ENCODE measurements at places on chromosomes 16 and 17.
A peak's percentile ranks its signal among the peaks of the same experiment; 100 is the strongest.

DNA sequence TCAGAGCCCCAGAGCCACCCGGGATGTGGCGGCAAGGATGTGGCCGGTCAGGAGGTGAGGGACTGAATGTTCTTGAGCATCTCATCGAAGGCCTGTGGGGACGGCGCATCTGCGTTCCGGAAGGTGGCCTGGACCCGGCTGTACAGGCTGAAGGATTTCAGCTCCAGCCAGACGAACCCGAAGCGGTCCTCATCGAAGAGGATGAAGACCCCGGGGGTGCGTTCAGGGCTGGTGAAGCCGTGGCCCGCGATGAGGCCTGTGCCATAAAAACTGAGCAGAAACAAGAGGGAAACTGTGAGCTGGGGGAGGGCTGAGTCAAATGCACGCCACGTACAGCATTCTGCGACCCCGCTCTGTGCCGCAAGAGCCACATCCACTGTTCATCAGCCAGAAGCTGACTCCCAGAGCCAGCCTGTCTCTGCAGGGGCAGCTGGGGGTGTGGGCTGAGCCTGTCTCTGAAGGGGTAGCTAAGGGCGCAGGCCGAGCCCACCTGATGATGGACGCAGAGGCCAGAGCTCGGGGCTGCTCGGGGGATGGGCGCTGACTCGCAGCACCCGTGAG lies 14.1 kb upstream of the C16orf95 start:
- DNase-seq: no peak

DNA sequence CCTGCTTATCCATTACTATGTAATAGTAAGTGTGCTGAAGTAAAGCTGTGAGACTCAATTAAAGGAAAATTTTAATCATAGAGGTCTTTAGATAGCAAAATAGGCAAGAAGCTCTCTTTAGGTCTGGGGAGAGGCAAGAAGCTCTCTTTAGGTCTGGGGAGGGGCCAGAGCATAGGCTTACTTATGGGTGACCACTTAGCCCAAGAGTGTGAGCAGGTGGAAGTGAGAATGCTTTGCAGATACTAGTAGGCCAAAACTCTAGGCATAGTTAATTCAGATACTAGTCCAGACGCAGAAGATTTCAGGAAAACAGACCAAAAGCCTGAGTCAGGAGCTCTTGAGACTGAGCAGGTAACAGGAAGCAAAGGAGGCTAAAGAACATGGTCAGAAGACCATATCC lies 49.6 kb downstream of the GLG1 start:
- no peak for DNase-seq

GRCh38 chr17:12898110-12898509 lies 108.8 kb downstream of the ARHGAP44 start:
- no peak for DNase-seq

DNA sequence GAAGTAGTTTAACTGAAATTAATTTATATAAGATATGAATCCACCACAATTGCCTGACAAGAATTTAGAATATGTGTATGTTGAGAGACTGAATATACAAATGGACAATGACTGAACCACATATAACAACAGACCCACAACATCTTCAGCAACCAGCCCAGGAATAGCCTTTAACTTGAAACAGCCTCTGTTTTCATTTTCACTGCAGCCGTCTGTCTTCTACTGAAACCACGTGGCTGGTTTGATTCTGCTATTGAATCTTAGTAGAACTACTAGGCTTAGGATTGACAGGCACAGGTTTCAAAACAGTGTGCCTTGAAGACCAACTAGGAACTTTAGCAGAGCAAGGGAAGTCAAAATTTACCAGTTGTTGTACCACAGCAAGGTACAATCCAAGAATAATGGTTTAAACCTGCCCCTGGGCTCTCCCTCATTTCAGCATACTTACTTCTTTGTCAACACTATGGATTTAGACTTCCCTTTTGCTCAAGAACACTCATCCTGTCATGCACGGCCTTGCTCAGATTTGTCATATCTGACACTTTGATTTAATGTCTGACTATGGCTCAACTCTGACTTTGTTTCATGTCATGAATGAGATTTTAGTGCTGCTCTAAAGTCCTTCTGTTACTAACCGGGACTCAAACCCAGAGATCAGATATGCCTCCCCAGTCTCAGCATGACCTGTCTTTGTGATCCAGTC lies 355.0 kb downstream of the KIF2B start:
- no peak for DNase-seq

DNA sequence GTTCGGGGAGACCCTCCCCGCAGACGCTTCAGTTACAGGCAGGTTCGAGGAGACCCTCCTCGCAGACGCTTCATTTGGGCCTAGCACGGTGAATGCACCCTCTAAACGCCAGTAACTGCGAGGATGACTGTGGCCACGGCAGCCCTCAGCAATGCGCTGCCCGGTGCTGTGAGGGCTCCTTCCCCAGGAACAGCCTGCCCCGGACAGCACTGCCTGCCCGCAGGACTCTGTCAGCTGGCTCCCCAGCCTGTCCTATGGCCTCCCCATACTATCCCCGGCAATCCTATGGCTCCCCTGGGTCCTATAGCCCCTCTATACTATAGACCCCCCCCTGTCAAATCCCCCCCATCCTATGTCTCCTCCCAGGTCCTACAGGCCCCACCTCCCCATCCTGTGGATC lies 238.9 kb downstream of the RBFOX3 start:
- DNase-seq: no peak

DNA sequence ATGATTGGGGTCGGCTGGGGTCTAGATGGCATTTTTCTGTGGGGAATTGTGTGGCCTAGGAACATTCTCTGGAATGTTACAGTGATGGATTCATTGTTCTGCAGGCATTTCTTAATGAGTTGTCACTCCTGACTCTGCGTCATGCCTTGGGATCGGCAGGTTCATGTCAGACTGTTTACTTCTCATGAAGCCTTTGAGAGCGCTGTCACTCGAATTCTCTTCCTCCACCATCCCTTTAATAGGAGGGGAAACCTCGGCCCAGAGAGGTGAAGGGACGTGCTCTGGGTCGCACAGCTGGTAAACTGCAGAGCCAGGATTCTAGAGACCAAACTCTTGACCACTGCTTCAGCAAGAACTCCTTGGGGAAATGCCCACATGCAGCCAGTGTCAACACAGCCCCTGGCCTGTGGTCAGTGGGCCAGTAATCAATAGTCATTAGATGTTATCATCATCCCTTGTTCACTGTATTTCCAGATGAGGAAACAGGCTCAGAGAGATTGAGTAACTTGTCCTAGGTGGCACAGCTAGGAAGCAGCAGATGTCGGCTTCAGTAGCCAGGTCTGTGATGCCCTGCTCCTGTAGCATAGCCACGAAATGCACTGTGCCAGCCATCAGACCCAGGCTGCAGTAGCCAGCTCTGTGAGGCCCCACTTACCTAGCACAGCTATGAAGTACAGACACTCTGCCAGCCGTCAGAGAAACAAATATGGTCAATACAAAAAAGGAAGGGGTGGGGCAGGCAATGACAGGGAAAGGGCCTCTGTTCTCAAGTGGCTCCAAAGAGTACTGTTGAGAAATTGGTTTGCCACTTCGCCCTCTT lies 259.0 kb downstream of the CPPED1 start:
- DNase-seq: no peak

- DNase-seq: no peak
Measured at GRCh38 chr17:39757931-39758873, 20.5 kb downstream of the GRB7 start.

DNA sequence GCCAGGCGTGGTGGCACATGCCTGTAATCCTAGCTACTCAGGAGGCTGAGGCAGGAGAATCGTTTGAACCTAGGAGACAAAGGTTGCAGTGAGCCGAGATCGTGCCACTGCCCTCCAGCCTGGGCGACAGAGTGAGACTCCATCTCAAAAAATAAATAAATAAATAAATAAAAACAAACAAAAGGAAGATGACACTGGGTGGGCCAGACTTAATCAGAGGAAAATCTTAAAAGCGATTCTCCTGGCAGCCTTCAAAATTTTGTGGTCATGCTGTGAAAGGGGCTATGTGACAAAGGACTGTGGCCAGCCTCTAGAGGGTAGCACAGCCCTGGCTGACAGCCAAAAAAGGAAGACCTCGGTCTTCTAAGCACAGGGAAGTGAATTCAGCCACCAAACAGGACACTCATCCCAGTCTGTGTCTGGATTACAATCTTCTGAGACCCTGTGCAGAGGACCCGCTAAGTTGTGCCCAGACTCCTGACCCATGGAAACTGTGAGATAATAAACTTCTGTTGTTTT lies 391.1 kb downstream of the CNTNAP4 start:
- DNase-seq: peak; percentile 1

DNA sequence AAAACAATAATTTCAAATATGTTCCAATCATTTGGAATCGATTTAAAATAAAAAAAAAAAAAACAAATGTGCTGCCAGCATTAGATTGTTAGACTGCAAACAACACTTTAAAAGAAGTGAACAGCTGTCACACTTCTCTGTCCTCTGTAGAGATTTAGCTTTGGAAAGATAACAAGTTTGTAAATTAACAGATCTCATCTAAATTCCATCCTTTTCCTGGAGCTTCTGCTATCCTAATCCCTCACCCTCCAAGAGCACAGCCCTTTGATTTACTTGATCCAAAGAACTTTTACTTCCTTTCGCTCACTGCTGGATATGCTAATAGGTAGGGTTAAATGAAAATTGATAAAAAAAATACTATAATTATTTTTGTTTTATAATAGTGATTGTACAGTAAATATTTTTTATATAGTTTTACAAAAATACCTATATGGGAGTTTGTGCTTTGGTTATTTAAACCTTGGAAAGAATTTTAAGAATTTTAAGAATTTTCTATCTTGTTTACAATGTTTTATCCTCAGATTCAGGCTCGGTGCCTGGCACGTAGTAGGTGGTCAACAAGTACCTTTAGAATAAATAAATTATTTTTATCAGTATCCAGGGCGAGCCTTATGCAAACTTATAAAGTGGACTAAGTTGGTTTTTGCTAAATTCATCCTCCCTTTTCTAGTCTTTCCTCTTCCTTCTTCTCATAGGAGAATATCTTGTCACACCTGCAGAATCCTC lies 21.6 kb downstream of the MAP2K6 start:
- no peak for DNase-seq

DNA sequence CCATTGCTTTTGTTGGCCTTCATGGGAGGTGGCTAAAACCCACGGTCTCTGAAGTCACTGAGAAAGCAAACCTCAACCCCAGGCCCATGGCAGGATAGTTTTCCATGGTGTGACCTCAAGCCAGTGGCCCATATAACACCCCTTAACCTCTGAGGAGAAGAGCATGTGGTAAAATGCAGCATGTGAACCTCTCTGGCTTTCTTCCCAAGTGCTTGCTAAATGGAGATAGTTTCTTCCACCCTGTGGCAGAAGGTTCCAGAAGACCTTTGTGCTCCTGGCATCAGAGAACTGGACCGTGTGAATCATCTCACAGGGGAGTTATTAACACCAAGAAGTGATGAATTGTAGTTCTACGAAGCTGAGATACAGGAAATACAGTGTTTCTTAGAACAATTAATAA lies 47.3 kb downstream of the MYOCD start:
- no peak for DNase-seq

Data from erythroblast (primary cell).